ENCODE measurements at places on chromosomes 7 and 10.

DNA sequence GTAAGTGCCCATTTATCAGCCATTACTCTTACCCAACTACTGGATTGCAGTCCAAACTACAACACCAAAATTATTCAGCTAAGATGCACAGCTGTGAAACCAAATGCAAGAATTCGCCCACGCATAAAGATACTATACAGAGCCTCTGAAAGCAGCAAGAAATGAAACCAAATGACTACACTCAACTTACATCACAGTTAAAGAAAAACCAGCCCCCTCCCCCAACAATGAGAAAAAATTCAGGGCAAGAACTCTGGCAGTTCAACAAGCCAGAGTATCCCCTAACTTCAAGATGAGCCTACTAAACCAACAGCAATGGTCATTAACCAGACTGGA lies 209.1 kb upstream of the VWC2 start:
- no peaks in the 10 kb centered on the region for H3K27me3 ChIP-seq
- no peaks in the 10 kb centered on the region for H3K36me3 ChIP-seq
- H3K4me1 ChIP-seq: no peaks in the 10 kb centered on the region
- H3K27ac ChIP-seq: no peak overlapping the region
- DNase-seq: no peak

DNA sequence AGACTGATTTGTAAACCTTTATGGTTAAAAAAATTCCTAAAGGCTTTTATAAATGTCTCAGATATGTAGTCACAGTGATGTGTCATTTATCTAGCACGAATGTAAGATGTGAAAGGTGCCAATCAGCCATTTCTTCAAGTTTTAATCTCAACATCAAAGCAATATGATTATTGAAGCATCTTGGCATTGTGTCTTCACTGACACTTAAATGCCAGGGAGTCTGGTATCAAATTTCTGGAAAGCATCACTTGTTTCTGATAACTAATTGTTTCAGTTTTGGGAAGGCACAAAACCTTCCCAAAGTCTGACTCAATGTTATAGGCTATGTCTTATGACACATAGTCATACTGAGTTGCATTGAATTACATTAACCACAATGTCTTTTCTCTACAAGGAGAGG lies 492.0 kb upstream of the CNTNAP2 start:
- peak overlapping the region; percentile 44 for H3K4me3 ChIP-seq
- H3K27me3 ChIP-seq: no peaks in the 10 kb centered on the region
- peak; percentile 84 for DNase-seq
- peak overlapping the region; percentile 99 for H3K27ac ChIP-seq
- no peaks in the 10 kb centered on the region for H3K36me3 ChIP-seq

- H3K27me3 ChIP-seq: no peaks in the 10 kb centered on the region
- H3K4me3 ChIP-seq: peak overlapping the region; percentile 49
- peak overlapping the region; percentile 92 for H3K27ac ChIP-seq
- DNase-seq: peak; percentile 70
- H3K4me1 ChIP-seq: peaks cover 74% of the 10 kb centered on the region
These were observed 36.6 kb upstream of the AGR3 start for GRCh38 chr7:16918288-16918895.

- no peaks in the 10 kb centered on the region for H3K27me3 ChIP-seq
- H3K27ac ChIP-seq: no peak within 1 kb of the TSS
- H3K36me3 ChIP-seq: no peaks in the 10 kb centered on the region
- peaks cover 41% of the 10 kb centered on the region for H3K4me1 ChIP-seq
These were observed at the start of gene IGFBP1 for GRCh38 chr7:45888185-45888992. Gene IGFBP1, plus strand, starts transcription at chr7:45888488. Its CDS starts 165 bp downstream, at chr7:45888653.

DNA sequence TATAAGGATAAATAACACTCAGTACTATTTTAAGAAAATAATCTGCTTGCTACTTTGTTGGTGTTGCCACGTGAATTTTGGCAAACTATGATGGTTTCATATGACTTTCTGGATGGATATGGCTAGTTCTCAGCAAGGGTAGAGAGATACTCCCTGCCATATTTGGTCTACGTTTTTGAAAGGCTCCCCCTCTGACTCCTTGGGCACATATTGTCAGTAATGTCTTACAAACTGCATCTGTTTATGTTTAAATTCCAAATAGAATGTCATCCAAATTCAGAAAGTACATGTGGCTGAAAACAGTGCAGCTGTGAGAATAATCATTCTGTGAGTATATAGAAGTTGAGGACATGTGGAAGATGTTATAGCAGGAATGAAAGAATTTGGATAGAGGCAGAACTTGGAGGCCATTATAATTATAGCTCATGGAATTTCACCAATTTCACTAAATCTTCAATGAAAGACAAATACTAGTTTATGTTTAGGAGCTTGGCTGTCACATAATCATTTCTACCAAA lies 107.8 kb downstream of the SRI start:
- H3K36me3 ChIP-seq: no peaks in the 10 kb centered on the region
- no peak overlapping the region for H3K27ac ChIP-seq
- H3K27me3 ChIP-seq: no peaks in the 10 kb centered on the region
- H3K4me1 ChIP-seq: no peaks in the 10 kb centered on the region
- no peak overlapping the region for H3K4me3 ChIP-seq

DNA sequence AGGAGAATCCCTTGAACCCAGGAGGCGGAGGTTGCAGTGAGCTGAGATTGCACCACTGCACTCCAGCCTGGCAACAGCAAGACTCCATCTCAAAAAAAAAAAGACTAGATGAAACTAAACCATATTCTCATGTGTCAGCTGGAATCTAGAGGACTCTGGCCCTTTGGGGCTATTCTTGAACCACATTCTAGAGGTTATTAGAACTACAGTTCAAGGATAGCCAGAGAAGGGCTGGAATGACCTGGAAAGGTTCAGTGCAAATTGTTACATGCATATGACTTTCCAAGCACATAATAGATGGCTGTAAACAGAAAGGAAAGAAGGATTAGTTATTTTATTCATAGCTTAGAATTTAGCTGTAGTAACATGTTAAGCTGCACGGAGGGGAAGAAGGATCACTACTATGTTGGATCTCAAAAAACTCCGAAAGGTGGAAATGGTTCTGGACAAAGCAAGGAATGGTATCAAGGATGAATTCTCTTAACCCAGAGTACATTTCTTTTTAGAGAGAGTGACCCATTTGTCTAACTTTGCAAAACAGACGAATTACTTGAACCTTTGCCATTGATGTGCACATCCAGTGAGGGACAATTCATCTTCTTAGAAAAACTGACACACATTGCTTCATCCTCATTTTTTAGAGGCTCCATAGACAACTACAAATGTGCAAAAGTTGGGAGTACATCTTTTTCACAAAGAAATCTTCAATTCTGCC lies 124.0 kb upstream of the SAMD8 start:
- DNase-seq: no peak
- H3K4me3 ChIP-seq: no peak overlapping the region
- H3K27me3 ChIP-seq: no peaks in the 10 kb centered on the region
- peaks cover 5% of the 10 kb centered on the region for H3K4me1 ChIP-seq

All from PC-3 (cell line).